Hematopoietic multipotent progenitor cell treated with erythropoietin and hydrocortisone succinate and interleukin-3 and kit ligand, for 8 days (in vitro differentiated cells): ENCODE measurements at places on chromosomes 4 and X.

DNA sequence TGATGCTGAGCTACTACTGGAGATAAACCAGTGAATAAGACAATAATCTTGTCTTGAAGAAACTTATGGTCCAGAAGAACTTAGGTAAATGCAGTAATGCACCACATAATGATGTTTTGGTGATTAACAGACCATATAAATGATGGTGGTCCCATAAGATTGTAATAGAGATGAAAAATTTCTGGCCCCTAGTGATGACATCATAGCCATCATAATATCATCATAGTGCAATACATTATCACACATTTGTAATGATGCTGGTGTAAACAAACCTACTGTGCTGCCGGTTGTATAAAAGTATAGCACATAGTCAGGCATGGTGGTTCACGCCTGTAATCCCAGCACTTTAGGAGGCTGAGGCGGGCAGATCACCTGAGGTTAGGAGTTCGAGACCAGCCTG, 846.8 kb downstream of the FSTL5 start:
- no peak for DNase-seq

GRCh38 chr4:156941940-156942548, 29.6 kb downstream of the PDGFC start:
- no peak for DNase-seq

DNA sequence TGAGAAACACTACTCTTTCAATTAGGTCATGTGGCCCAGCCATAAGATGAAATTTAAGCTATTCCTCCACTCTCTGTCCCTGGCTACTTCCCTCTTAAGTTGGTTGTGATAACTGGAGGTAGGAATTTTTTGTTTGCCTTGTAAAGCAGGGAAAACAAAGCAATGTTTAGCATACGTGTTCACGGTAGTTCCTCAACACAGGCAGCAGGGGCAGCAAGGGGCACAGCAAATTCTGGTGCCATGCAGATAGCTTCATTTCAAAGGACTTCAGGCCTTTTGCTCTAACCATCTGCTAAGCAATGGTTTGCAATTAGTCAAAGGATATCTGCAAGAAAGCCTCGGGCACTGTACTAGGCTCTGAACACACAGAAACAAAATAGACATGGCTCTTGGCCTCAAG, 330.2 kb downstream of the ZIC3 start:
- no peak for DNase-seq

DNA sequence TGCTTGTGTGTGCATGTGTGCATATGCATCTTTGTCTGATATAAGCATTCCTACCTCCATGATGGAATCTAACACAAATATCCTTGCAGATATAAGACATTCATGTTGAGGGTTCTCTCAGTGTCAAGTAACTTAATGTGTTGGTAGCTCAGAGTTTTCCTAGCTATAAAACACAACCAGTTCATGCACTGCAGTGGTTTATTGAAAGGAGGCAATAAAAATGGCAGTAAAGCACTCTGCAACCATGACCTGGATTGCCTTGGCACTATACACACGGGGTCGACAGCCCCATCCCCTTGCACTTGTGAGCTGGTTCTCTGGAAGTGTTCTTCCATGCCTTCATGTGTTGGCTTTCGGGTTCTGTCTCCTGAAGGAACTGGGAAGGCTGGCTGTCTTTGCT, 38.9 kb downstream of the GPC4 start:
- no peak for DNase-seq
